GM23248 (cell line): ENCODE measurements at places on chromosomes 11 and 22. TPM values are rescaled to one million over a fixed set of nuclear protein-coding genes. Genes with fewer than 3 reads are reported as not detected.
A peak's percentile ranks its signal among the peaks of the same experiment; 100 is the strongest.

Gene GGTLC2
- not detected in 2 replicates for total RNA-seq

Gene SEC14L6
- total RNA-seq = not detected in 2 replicates

Gene THAP7
- total RNA-seq = 19.5 and 27.5 TPM in 2 replicates

Gene HBG1
- not detected in 2 replicates for total RNA-seq

Gene OR51E2
- total RNA-seq = not detected in 2 replicates

Gene PHLDA2
- total RNA-seq = 11.7 and 16.8 TPM in 2 replicates

Gene TMEM45B
- total RNA-seq = not detected in 2 replicates

Gene DRAP1
- total RNA-seq = 223 and 307 TPM in 2 replicates

Gene CABP4
- not detected in 2 replicates for total RNA-seq

Gene DCHS1
- total RNA-seq = 5.8 and 6.4 TPM in 2 replicates

Gene ANKK1
- not detected in 2 replicates for total RNA-seq

Gene OR6T1
- not detected in 2 replicates for total RNA-seq

Gene ZBTB16
- total RNA-seq = not detected in 2 replicates

Gene RFPL2
- total RNA-seq = not detected in 2 replicates

Gene CFAP300
- 7.3 and 10.2 TPM in 2 replicates for total RNA-seq

Gene ISX
- not detected in 2 replicates for total RNA-seq

DNA sequence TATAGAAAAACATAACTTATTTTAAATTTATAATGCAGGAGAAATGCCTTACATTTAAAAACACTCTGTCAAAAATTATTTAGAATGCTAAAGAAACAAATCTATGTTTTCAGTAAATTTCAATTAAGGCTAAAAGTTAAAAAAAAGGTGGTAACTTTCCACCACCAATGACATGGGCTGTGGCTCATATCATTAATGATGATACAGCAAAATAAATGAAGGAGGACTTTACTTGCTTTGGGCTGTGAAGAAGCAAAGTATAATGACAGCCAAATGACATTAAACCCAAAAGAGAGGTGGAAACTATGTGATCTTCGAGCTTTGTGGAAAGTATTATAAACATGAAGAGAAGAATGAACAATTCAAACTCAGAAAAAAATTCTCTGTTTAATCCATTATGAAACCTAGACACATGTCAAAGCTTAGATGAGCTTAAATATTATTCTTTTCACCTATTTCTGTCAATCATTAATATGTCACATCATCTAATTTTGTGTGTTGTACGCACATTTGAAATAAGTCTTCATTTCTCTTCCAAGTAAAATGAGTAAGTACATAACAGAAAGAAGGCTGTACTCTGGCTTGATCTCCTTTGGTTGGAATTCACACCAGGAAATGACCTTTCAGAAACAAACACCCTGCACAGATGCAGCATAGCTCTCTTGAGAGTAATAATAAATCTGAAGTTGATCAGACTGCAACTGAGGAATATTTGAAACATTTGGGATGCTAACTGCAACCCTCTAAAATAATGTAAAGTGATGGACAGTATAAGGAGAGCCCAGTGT lies 265.8 kb downstream of the TTC28 start:
- peak; percentile 47 for DNase-seq

GRCh38 chr11:85752890-85753581 lies 57.9 kb downstream of the SYTL2 start:
- no peak for DNase-seq

DNA sequence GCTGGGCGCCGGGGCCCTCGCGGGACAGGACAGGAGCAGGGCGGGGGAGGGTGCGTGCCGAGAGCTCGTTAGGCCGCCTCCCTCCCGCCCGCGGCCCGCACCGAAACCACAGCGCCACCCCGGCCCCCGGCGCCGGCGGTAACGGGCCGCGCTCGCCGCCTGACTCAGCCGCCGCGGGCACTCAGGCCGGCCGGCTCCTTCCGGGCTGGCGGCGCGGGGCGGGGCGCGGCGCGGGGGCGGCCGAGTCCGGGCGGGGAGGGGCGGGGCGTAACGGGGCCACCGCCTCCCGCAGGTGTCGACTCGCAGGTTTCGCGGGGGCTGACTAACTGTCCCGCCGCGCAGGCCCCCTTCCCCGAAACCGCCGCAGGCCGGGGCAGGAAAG lies at the start of gene AP5B1:
AP5B1 (minus strand) TSS at position 207 of the 382 bp plus-strand sequence. CDS start 385 bp downstream, outside the sequence.
- peak; percentile 90 for DNase-seq

DNA sequence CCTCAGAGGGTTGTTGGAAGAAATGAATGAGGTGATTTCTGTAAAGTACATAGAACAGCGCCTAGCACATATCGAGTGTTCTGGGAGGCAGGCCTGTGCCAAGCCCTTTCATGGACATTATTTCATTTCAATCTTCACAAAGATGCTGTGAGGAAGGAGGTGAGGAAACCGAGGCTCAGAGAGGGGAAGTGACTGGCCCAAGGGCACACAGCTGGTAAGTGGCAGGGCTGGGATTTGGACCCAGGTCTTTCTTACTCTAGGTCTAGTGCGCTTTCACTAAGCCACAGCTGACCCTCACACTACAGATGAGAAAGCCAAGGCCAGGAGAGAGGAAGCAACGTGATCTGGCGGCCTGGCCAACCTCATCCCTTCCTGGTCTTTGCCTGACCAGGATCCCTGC lies 2.0 kb downstream of the PELI3 start:
- no peak for DNase-seq

DNA sequence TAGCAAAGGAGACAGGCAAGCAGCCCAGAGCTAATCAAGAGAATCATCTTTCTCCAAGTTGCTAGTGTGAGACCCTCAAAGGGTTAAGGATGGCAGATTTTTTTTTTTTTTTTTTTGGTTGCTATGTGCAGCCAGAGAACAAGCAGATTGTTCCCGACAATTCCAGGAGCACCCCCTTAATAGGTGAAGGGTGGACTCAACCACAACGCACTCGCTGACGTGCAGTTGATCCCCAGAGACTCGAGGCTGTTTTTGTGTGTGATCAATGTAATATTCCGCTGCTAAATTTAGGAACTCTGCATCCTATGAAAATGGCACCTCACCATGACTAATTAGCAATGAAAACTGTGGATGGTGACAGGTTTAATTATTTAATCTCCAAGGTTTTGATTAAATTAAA lies 789.0 kb downstream of the KCNA4 start:
- no peak for DNase-seq

DNA sequence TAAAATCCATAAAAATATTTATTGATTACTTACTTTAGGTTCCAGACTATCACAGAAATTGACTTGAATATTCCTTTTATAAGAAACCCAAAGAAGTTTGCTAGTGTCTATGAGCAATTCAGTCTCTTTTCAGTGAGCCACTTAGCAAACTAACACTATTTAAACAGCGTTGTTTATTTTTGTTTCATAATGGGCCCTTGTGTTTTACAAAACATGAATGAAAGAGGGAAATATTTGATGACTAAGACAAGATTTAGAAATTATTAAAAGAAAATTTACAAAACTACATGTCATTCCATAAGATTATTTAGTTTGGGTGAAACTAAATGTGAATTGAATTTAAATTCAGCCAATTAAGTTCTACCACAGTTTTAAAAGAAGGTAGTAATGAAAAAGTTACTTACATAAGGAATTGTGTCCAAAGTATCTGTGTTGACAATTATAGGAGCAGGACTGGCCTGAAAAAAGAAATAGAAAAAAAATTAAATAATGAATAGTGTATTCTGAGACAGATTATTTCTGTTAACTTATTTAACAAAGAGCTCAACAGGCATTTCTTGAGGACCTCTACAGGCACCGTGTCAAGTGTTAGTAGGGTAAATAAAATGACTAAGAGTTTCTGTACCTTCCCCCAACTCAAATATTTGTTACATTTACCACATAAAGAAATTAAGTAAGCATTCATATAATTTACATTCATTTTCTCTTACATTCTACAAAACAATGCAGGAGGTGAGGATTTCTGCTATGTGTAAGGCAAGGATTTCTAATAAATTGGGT lies 964.9 kb upstream of the CCDC90B start:
- no peak for DNase-seq

GRCh38 chr11:61870541-61871031 lies 20.8 kb downstream of the FADS3 start:
- peak; percentile 37 for DNase-seq

- DNase-seq = peak; percentile 73
Observed at GRCh38 chr11:94028436-94028835, 7.3 kb downstream of the HEPHL1 start.

- DNase-seq = peak; percentile 22
Observed at GRCh38 chr11:61007383-61007955, 36.0 kb downstream of the CD6 start.

DNA sequence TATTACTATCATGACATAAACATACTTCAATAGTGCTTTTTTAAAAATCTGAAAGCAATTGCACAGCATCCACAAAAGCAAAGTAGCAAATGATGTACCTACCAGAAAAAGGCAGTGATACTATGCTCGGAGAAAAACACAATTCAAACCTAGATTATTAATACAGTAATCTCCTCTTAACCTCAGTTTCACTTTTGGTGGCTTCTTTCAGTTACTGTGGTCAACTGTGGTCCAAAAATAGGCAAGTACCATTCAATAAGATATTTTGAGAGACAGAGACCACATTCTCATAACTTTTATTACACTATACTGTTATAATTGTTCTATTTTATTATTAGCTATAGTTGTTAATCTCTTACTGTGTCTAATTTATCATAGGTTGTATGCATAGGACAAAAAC lies 20.8 kb downstream of the KCNA4 start:
- no peak for DNase-seq

GRCh38 chr11:11244470-11245080 lies 108.5 kb downstream of the CSNK2A3 start:
- DNase-seq = no peak

GRCh38 chr11:93729129-93729616 lies 12.1 kb downstream of the TAF1D start:
- no peak for DNase-seq

GRCh38 chr22:31161386-31161785 lies 1.4 kb downstream of the RNF185 start:
- DNase-seq = peak; percentile 17

- peak; percentile 54 for DNase-seq
Observed at GRCh38 chr11:112017538-112017937, 7.7 kb upstream of the DLAT start.

GRCh38 chr22:47515384-47516125 lies 753.1 kb downstream of the TBC1D22A start:
- DNase-seq = no peak

- no peak for DNase-seq
Observed at GRCh38 chr11:16773981-16774935, 35.8 kb downstream of the C11orf58 start.

DNA sequence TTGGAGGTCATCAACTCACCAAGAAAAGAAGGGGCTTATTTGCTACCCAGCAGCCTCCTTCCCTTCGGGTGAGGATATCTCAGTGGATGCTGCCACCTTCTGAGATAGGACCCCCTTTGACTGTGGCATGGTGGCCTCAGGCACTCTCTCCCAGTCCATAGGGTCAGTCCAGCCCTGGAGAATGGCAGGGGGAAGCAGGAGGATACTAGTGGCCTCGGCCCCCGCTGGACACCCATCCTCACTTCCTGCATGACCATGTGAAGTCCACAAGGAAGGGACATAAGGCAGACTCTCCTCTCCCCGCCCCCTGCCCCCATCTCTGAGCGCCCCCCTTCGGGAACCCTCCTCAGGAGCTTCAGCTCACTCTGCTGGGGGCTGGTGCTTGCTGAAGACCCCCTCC lies 24.4 kb downstream of the TPBGL start:
- no peak for DNase-seq

DNA sequence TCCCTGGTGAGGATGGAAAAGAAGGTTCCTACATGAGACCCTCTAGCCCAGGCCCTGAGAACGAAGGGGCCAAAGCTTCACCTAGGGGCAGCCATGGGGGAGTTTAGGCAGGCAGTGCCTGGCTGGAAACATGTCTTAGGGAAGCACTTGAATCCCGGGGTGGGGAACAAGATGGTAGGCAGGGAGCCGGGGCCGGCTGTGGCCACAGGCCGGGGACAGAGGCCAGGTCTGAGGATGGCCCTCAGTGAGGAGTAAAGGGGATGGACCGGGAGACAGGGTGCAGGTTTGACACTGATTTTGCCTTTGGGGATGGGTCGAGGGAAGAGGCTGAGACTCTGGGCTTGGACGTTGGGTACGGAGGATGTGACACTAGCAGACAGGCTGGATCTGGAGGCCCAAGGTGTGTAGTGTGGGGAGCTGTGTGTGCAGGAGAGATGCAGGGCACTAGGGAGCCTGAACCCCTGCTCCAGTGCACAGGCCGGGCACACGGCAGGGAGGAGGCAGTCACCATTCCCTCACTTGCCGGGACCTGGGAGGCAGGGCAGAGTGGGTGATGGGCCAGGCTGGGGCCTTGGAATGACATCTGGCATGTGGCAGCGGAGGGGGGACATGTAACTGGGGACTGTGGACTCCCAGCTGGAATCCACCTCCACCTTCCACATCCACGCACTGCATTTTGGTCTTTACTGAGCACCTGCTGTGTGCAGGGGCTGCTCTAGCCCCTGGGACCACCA lies 6.1 kb downstream of the RTN4R start:
- no peak for DNase-seq

- peak; percentile 30 for DNase-seq
Observed at GRCh38 chr22:19122752-19123492, 710 bp upstream of the DGCR2 start.

DNA sequence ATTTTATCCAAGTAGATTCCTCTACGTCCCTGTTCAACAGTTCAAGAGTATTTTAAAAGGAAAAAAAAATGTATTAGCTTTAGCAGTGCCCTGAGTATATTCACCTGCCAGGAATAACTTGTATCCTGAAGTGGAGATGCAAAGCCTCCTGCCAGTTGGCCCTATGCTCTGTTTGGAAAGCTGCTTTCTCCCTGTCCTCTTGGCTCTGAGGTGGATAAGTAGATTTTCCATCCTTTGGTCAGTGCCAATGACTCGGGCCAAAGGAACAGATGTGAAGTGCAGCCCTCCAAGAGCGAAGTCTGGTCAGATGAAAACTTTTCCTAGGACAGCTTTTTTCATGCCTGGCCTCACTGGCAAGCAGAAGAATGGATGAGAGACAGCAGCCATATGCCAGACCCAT lies 839.9 kb upstream of the TENM4 start:
- no peak for DNase-seq

DNA sequence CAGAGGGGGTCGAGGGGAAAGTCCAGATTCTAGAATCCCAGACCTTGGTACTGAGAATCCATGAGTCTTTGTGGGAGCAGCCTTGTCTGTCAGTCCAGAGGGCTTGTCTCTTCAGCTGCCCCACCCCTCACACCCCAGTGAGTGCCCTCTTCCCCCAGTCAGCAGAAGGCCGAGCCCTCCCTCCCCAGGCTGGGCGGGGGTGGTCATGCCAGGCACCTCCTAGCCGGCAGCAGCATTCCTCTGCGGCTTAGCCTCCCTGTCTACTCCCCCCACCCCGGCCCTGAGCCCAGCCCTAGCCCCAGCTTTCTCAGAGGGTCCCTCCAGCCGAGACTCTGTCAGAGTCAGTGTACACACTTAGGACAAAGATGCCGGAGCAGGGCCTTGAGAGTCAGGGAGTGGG lies 4.6 kb downstream of the SOX10 start:
- DNase-seq = no peak

DNA sequence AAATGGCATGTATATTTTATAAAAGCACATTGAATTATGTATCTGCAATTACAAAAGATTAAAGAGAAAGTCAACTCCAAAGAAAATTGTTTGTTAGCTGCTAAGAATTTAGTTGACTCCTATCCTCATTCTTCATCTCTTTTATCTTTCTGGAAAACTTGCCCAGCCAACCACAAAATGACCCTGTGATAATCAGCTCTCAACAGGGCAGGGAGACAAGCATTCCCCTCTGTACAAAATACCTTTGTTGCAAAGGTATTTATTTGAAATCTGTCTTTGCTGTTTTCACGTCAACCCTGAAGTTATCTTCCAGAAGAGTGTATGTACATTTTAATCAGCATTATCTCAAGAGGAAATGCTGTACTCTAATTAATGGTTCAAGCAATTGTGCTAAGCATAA lies 191.1 kb upstream of the DDI1 start:
- DNase-seq = no peak
